ENCODE measurements at places on chromosomes 11 and 22. TPM values are rescaled to one million over a fixed set of nuclear protein-coding genes. Genes with fewer than 3 reads are reported as not detected.

NLRP10 gene
- not detected for total RNA-seq

GRCh38 chr11:65355013-65355775 lies 643 bp downstream of the TIGD3 start:
- H3K27ac ChIP-seq = no peak overlapping the region
- DNase-seq = peak; percentile 55
- peaks cover 18% of the 10 kb centered on the region for H3K36me3 ChIP-seq
- peaks cover 8% of the 10 kb centered on the region for H3K4me1 ChIP-seq
- H3K4me3 ChIP-seq = peak overlapping the region; percentile 88

DNA sequence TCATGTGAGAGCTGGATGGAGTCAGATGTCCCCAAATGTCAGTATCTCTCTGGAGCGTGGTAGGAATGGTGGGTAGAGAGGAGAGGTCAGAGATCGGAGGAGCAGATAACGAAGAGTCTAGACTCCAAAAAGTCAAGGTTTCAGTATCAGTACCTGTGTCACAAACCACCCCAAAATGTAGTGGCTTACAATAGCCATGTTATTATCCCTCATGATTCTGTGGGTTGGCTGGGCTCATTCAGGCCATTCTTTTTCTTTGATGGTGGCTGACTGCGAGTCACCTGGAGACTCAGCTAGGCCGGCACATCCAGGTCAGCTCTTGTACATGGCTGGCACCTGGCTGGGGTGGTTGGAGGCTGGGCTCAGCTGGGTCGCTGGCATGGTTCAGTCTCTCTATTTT lies 7.3 kb upstream of the SSTR3 start:
- no peaks in the 10 kb centered on the region for H3K4me1 ChIP-seq
- no peaks in the 10 kb centered on the region for H3K27me3 ChIP-seq
- no peak overlapping the region for H3K27ac ChIP-seq
- no peak for DNase-seq
- H3K36me3 ChIP-seq = no peaks in the 10 kb centered on the region

GRCh38 chr11:208181-208916 lies 841 bp downstream of the RIC8A start:
- peak; percentile 82 for DNase-seq
- H3K27me3 ChIP-seq = no peaks in the 10 kb centered on the region
- H3K36me3 ChIP-seq = peaks cover 32% of the 10 kb centered on the region

DNA sequence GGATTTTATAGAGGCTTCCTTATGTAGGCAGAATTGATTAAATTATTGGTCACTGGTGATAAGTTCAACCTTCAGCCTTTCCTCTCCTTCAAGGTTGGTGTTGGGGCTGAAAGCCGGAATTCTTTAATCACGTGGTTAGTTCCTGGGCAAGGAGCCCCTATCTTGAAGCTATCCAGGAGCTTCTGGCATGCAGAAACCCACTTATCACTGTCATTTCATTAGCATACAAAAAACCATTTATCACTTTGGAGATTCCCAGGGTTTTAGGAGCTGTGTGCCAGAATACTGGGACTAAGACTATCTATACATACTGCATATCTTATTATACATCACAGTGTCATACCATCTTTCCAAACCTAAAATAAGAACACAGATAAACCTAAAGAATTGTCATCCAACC lies 18.5 kb upstream of the MED17 start:
- no peak for DNase-seq
- no peak overlapping the region for H3K4me3 ChIP-seq
- peaks cover 6% of the 10 kb centered on the region for H3K36me3 ChIP-seq
- no peaks in the 10 kb centered on the region for H3K27me3 ChIP-seq
- H3K4me1 ChIP-seq = peaks cover 6% of the 10 kb centered on the region
- no peak overlapping the region for H3K27ac ChIP-seq

ISX gene
- total RNA-seq = not detected

DNA sequence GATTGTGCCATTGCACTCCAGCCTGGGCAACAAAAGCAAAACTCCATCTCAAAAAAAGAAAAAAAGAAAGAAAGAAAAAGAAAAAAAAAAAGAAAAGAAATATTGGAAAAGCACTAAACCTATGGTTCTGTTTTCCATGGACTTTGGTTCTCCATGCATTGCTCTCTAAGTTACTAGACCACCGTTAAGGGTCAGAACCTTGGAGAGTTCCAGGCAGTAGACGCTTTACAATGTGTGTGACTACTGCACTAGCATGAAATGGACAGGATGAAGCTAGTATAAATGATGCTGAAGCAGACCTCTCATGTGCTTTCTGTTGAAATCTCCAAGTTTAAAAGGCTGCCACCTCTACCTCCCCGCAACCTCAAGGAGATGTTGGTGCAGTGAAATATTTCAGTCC lies 63.5 kb downstream of the SIK2 start:
- H3K27ac ChIP-seq = no peak overlapping the region
- H3K36me3 ChIP-seq = no peaks in the 10 kb centered on the region
- DNase-seq = no peak
- no peak overlapping the region for H3K4me3 ChIP-seq

- peak within 1 kb of the TSS; percentile 89 for H3K4me3 ChIP-seq
- peak; percentile 99 for DNase-seq
- peak within 1 kb of the TSS; percentile 86 for H3K27ac ChIP-seq
- peaks cover 14% of the 10 kb centered on the region for H3K36me3 ChIP-seq
- no peaks in the 10 kb centered on the region for H3K27me3 ChIP-seq
- peaks cover 8% of the 10 kb centered on the region for H3K4me1 ChIP-seq
Measured at GRCh38 chr11:62645946-62646824, at the start of gene GANAB. TSS of gene GANAB (minus strand) at chr11:62646613. CDS start at chr11:62646599, 14 bp downstream.

- DNase-seq = no peak
- peaks cover 6% of the 10 kb centered on the region for H3K36me3 ChIP-seq
- no peaks in the 10 kb centered on the region for H3K4me1 ChIP-seq
- no peak overlapping the region for H3K4me3 ChIP-seq
- H3K27me3 ChIP-seq = no peaks in the 10 kb centered on the region
Measured at GRCh38 chr22:41222846-41223507, 17.8 kb downstream of the CHADL start.

CECR2 gene
- total RNA-seq = 3.7 TPM

- H3K4me1 ChIP-seq = no peaks in the 10 kb centered on the region
- peak; percentile 63 for DNase-seq
- H3K27ac ChIP-seq = no peak overlapping the region
Measured at GRCh38 chr11:69287968-69288882, 5.7 kb upstream of the MYEOV start.

All from pancreas (tissue), 10 donors.